SJCRH30 (cell line): ENCODE measurements at places on chromosomes 7 and 10. TPM values are rescaled to one million over a fixed set of nuclear protein-coding genes. Genes with fewer than 3 reads are reported as not detected.

The FBXL13 gene
- 0.75 and 0.76 TPM in 2 replicates for total RNA-seq

The LRRD1 gene
- total RNA-seq: 0.05 and 0.30 TPM in 2 replicates

The CPEB3 gene
- total RNA-seq: 1.7 and 1.8 TPM in 2 replicates

The GSTO2 gene
- total RNA-seq: 0.08 TPM in 1 of 2 replicates, not detected in the other

The OR2A7 gene
- not detected in 2 replicates for total RNA-seq

The COL1A2 gene
- 0.12 and 0.20 TPM in 2 replicates for total RNA-seq

The ZNF736 gene
- total RNA-seq: 19.2 and 25.0 TPM in 2 replicates

The ENTPD7 gene
- 17.5 and 19.7 TPM in 2 replicates for total RNA-seq

The CYP2E1 gene
- 0.03 and 0.06 TPM in 2 replicates for total RNA-seq

The PAOX gene
- not detected in 2 replicates for total RNA-seq

The TBC1D12 gene
- total RNA-seq: 9.7 and 13.2 TPM in 2 replicates

The TMEM130 gene
- total RNA-seq: not detected in 2 replicates

The PRKAR2B gene
- 12.3 and 14.3 TPM in 2 replicates for total RNA-seq

The LIPN gene
- total RNA-seq: not detected in 2 replicates

The CRPPA gene
- 8.8 and 9.3 TPM in 2 replicates for total RNA-seq

The SHH gene
- total RNA-seq: not detected in 2 replicates

The INHBA gene
- total RNA-seq: 0.08 TPM in 1 of 2 replicates, not detected in the other

The GNGT1 gene
- total RNA-seq: 0.48 and 0.65 TPM in 2 replicates

The CALY gene
- total RNA-seq: not detected in 2 replicates

The GRM3 gene
- total RNA-seq: not detected in 2 replicates

The DGKI gene
- 0.05 TPM in 1 of 2 replicates, not detected in the other for total RNA-seq

The SYT15 gene
- 0.08 TPM in 1 of 2 replicates, not detected in the other for total RNA-seq

The FAM3C gene
- total RNA-seq: 97.4 and 114 TPM in 2 replicates

The UPK3BL2 gene
- total RNA-seq: 2.8 and 3.7 TPM in 2 replicates

The CEP55 gene
- 43.2 and 49.4 TPM in 2 replicates for total RNA-seq

The DGKB gene
- 0.08 and 0.61 TPM in 2 replicates for total RNA-seq

The CALU gene
- 290 and 291 TPM in 2 replicates for total RNA-seq

The NANOS1 gene
- total RNA-seq: 54.2 and 59.4 TPM in 2 replicates

The NSUN6 gene
- 11.9 and 13.3 TPM in 2 replicates for total RNA-seq

The ECHDC3 gene
- total RNA-seq: not detected in 2 replicates

The RAB19 gene
- total RNA-seq: not detected in 2 replicates

The MMD2 gene
- total RNA-seq: not detected in 2 replicates

The SLC16A12 gene
- 0.15 and 0.18 TPM in 2 replicates for total RNA-seq

The TRPV5 gene
- total RNA-seq: not detected in 2 replicates

The NPVF gene
- total RNA-seq: not detected in 2 replicates

The NOS3 gene
- 0.05 and 0.20 TPM in 2 replicates for total RNA-seq

The ZNF777 gene
- 8.2 and 9.4 TPM in 2 replicates for total RNA-seq

The FGFBP3 gene
- total RNA-seq: 0.53 and 0.73 TPM in 2 replicates

The ZDHHC6 gene
- total RNA-seq: 42.8 and 43.5 TPM in 2 replicates

The MTERF1 gene
- total RNA-seq: 19.9 and 24.2 TPM in 2 replicates

The GFRA1 gene
- 24.3 and 26.5 TPM in 2 replicates for total RNA-seq

The ADAM12 gene
- total RNA-seq: 0.26 and 0.33 TPM in 2 replicates

The WEE2 gene
- not detected in 2 replicates for total RNA-seq

The SNX10 gene
- not detected in 2 replicates for total RNA-seq

The PVRIG gene
- total RNA-seq: not detected in 2 replicates
